Foreskin keratinocyte (primary cell): ENCODE measurements at places on chromosomes 13 and 19. TPM values are rescaled to one million over a fixed set of nuclear protein-coding genes. Genes with fewer than 3 reads are reported as not detected.

Gene TINCR
- 0.46 and 1.1 TPM in 2 replicates for total RNA-seq

Gene CEACAM19
- total RNA-seq = 1.5 and 2.3 TPM in 2 replicates

Gene KIRREL2
- 0.04 TPM in 1 of 2 replicates, not detected in the other for total RNA-seq

Gene ZNF878
- 0.61 and 0.71 TPM in 2 replicates for total RNA-seq

Gene DBP
- total RNA-seq = 3.0 and 3.7 TPM in 2 replicates

Gene SLC6A16
- total RNA-seq = 0.17 TPM in 1 of 2 replicates, not detected in the other

Gene POU2F2
- total RNA-seq = 34.4 and 37.3 TPM in 2 replicates

Gene PRR19
- total RNA-seq = 1.4 and 1.5 TPM in 2 replicates
